ENCODE measurements at places on chromosomes 12 and 14. TPM values are rescaled to one million over a fixed set of nuclear protein-coding genes. Genes with fewer than 3 reads are reported as not detected.
A peak's percentile ranks its signal among the peaks of the same experiment; 100 is the strongest.

DNA sequence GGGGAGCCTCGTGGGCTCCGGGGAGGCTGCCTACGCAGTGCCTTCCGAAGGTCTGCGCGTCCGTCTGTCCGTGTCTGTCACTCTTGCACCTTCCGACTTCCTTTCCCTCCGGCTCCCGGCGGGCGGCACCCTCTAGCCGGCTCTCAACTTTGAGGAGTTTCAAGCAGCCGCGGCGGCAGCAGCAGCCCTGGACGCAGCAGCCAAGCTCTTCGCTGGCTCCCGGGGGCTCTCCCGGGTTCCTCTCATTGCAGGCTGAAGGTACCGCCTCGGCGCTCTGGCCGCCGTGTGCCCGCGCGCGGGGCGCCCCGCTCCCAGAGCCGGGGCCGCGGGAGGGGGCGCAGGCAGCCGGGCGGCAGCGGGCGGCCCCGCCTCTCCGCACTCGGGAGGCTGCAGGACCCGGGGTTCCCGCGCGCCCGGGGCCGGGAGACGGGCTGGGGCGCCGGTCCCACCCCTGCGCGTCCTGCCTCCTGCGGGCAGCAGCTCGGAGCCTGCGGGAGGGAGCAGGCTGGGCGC lies at the start of the genes AMIGO2 and PCED1B:
Gene AMIGO2 (minus strand): TSS at position 492 of the 513 bp plus-strand sequence. CDS start 957 bp downstream, outside the sequence.
Gene PCED1B (plus strand): TSS at position 154 of the 513 bp plus-strand sequence. CDS start 155,443 bp downstream, outside the sequence.
- peak; percentile 72 for DNase-seq

- DNase-seq = no peak
These were observed 14.4 kb upstream of the CDK17 start for GRCh38 chr12:96414637-96415036.

The TMEM179 gene
- total RNA-seq = not detected

DNA sequence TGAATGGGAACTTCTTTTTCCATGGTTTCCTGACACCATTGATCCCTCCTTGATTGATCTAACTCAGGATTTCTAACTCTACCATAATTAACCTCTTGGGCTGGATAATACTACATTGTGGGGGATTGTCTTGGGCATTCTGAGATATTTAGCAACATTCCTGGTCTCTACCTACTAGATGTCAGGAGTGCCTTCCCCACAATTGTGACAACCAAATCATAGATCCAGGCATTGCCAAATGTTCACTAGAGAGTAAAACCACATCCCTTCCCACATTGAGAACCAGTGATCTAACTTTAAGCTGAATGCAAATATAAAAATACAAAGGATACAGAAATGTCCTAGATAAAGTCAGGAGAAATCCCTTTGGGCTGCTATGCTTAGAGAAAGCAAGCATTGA lies 36.9 kb upstream of the CCDC198 start:
- DNase-seq = no peak

DNA sequence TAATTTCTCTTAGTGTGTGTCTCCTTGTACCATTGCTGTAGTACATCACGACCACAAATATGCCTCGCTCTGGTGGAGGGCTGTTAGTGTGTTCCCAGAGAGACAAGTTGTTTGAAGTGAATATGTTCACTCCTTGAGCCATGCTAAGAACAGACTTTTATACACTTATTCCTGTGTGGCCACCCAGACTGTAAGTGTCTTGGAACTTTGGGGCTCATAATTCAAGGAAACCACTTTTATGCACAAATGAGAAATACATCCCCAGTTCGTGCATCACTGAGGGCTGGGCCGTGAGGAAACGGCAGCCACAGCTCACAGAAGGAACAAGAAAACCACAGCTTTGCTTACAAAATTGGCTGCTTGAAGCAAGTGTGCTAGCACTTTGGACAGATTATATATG lies 362.2 kb upstream of the DDHD1 start:
- DNase-seq = no peak

The RNASE1 gene
- total RNA-seq = not detected

DNA sequence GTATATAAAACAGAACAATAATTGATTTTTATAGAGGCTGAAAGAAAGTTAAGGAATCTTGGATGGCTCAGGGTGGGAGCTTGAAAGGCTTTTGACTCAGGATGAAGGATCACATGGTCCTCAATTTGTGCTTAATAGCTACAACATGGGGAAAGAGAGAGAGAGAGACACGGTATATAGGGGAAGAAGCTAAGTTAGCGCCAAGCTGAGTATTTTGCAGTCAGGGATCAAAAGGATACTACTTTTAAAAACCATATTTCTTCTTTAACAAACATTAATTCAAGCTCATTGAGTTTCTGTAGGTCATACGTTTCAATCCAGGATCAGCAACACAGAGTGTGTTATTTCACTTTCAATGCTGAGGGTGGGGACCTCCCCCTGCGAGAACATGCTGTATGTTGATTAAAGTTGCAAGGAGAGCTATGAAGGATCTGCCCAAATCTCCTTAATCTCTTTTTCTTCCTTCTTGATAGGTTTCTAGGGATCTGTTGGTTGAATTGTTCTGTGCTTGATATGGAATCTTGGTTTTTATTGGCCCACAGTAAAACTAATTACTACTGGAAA lies 133.1 kb upstream of the NUDT4 start:
- DNase-seq = no peak

The KCNC2 gene
- total RNA-seq = not detected

DNA sequence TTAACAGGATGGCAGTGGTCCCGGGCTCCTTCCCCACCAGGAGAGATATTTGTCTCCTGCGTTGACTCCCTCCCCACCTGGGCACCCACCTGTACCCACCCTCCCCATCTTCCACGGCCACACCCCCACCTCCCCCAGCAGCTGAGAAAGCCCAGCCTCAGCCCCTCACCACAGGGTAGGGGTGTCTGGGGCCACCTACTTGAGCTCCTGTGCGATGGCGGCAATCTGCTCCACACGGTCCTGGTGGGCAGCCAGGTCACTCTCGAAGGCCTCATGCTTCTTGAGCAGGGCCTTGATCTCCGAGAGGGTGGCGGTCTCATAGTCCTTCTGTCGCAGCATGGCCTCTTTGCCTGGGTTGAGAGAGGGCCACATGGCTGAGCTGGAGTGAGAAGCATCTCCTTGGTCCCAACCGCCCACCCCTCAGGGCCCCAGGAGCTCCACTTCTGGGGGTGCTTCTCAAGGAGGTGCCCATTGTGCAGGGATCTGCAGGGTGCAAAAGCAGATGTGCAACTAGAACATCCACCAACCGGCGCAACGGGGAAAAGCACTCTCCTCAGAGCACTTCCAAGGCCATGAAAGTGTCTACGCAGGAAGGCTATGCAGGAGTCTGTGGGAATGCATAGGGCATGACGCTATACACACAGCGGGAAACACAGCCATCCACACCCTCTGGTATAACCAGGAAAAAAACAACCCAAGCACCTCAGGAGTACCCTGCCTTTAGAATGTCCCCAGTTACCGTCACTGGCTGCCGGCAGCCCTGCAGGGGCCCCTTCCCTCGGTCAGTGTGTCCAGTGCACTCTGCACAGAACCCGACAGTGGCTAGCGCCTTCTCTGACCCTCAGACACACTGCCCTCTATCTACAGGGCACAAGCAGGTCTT lies 92.6 kb upstream of the ZFP36L1 start:
- DNase-seq = no peak

The TOGARAM1 gene
- 3.4 TPM for total RNA-seq

The ADSS1 gene
- total RNA-seq = 4.2 TPM

The BRI3BP gene
- 13.8 TPM for total RNA-seq

- DNase-seq = no peak
These were observed 330.8 kb downstream of the ADAMTS20 start for GRCh38 chr12:43221216-43221615.

GRCh38 chr14:99174081-99174769 lies 97.8 kb downstream of the BCL11B start:
- no peak for DNase-seq

Data from MG63 (cell line).